SHP77 treated with DMSO at 0.1 percent for 48 hours (cell line): ENCODE measurements at places on chromosomes 12 and 14.

GRCh38 chr14:74245292-74245691 lies 6.0 kb downstream of the VSX2 start:
- DNase-seq: no peak

DNA sequence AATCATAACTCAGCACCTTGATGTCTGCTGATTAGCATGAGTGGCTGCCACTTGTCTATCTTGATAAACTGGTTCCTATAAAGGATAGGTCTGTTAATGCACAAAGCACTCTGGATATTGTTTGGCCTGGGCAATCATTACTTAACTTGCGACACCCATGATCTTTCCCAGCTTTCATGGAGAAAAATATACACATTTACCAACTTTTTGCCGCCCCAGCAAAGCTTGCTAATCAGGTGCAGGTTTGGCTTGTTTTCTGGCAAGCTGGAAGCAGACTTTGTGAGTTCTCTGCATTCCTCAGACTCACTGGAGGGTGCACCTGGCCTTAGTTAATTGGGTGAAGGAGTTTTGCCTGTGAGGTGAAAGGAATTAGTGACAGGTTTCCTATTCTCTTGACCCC lies 1126.4 kb upstream of the FLRT2 start:
- DNase-seq: no peak

- no peak for DNase-seq
These were observed 279.7 kb upstream of the SOX5 start for GRCh38 chr12:24229031-24229700.

- DNase-seq: no peak
These were observed 938.4 kb upstream of the ATXN7L3B start for GRCh38 chr12:73599268-73599667.

- DNase-seq: no peak
These were observed 146.3 kb downstream of the CAND1 start for GRCh38 chr12:67415473-67415872.

GRCh38 chr12:76927170-76927784 lies 48.5 kb upstream of the CSRP2 start:
- DNase-seq: no peak

- DNase-seq: no peak
These were observed 32.0 kb upstream of the CFAP54 start for GRCh38 chr12:96457191-96457930.

DNA sequence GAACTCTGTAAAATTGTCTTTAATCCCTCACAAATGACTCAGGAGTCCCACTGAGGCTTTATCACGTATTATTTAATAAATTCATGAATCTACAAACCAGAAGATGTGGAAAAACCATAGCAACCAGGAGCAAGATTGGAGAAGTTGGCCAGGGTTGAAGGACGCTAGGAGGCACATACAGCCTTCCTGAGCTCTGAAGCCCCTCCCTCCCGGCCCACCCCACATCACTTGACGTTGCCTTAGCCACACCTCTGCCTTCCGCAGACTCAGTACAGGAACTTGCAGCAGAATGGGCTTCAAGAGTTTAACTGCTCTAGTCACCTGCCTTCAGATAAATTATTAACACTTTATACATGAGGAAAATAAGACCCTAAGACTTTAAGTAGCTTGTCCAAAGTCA lies 33.9 kb downstream of the SLC35F4 start:
- no peak for DNase-seq

- DNase-seq: no peak
These were observed 28.8 kb downstream of the RPGRIP1 start for GRCh38 chr14:21308479-21309237.

DNA sequence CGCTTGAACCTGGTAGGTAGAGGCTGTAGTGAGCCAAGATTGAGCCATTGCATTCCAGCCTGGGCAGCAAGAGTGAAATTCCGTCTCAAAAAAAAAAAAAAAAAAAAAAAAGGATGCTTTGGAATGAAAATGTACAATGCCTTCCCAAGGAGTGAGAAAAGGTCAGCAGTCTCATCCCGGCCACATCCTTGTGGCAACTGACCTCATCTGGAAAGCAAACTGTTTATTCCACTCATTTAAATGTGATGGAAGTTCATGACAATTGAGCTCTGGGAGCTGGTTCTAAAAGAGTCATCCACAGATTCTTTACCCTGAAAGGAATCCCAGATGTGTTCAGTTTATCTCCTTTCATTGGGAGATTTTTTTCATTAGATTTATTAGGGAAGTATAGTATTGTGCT lies 19.4 kb upstream of the LIMA1 start:
- no peak for DNase-seq

DNA sequence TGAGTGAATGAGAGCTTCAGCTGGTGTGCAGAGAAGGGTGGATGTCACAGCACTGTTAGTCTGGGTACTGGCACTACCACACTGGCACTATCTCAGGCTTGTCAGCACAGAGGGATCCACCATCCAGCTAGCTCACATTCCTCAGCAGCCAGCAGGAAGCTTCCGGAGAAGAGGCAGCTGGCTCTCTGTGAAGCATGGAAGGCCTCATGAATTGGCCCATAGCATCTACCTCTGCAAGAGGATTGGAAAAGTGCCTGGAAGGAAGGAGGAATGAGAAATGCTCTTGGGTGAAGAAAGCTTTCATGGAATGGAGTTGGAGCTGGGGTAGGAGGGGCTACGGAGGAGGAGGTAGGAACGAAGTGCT lies 9.9 kb downstream of the KRT83 start:
- DNase-seq: no peak

DNA sequence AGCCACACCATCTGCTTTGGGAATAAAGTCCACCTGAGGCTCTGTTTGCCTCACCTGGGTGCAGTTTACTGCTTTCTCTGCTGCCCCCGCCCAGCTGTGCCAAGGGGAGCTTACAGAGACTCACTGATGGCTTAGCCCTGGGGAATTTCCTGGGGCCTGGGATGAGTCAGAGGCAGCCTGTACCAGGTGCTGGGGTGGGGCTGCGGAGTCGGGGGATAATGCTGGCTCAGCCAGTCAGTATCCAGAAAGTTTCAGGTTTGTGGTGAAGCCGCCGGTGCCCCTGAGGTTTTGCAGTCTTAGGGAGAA lies 22.3 kb downstream of the PLEKHG3 start:
- DNase-seq: no peak

- no peak for DNase-seq
These were observed 218.9 kb upstream of the CDKN3 start for GRCh38 chr14:54177641-54178621.

GRCh38 chr14:98085751-98086150 lies 1186.2 kb downstream of the BCL11B start:
- no peak for DNase-seq

- DNase-seq: no peak
These were observed 50.4 kb downstream of the ATG14 start for GRCh38 chr14:55361190-55361589.

DNA sequence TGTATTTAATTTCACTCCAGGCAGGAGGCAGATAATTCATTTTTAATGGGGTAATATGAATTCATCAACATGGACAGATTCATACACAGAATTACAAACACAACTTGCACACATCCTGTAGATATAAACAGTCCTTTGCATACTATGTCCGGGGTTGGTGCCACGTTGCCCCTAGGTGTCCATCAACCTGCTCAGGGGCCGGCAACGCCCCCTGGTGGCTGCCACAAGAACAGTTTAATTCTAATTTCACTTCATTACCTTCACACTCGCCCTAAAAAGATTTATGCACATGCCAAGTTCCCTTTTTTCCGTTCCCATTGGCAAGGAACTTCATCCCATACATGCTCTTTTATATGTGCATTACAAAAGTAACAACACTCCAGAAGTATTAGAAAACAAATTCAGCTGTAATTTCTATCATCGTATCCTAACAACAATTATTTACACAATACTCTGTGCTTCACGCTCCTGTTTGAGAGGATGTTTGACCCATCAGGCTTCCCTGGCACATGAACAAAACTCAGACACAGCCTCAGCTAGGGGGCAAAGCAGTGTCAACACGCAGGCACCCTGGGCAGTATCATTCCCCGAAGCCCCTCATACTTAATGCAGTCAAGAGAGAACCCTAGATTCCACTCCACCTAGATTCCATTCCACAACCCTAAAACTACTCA lies 15.5 kb downstream of the MANSC1 start:
- DNase-seq: peak; percentile 15

- DNase-seq: no peak
These were observed 2.2 kb downstream of the SCNN1A start for GRCh38 chr12:6373022-6373787.

- no peak for DNase-seq
These were observed 26.5 kb downstream of the CD9 start for GRCh38 chr12:6226679-6227051.

DNA sequence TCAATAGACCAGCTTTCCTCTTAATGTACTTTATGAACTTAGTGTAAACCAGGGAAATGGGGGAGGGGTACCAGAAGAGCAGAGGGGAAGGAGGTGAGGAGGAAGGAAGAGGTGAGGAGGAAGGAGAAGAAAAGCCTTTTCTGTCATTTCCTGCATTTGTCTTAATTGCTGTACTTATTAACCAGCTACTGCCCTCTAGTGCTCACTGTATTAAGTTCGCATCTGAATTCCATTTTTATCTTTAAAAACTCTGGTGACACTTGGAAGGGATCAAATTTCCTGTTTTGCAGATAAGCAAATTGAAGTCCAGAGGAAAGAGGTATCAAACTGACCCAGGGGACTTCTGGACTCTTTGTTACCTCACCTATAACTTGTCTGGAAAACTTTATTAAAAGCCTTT lies 22.2 kb downstream of the MANSC1 start:
- DNase-seq: peak; percentile 4

DNA sequence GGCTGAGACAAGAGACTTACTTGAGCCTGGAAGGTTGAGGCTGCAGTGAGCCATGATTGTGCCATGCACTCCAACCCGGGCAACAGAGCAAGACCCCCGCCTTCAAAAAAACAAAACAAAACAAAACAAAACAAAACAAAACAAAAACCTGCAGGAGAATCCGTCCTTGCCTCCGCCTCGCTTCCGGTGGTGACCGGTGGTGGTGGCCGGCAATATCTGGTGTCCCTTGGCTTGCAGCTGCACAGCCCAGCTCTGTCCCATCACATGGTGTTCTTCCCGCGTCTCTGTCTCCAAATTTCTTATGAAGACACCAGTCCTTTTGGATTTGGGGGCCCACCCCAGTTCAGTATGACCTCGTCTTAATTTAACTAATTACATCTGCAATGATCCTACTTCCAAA lies 10.0 kb downstream of the SMIM41 start:
- DNase-seq: no peak

DNA sequence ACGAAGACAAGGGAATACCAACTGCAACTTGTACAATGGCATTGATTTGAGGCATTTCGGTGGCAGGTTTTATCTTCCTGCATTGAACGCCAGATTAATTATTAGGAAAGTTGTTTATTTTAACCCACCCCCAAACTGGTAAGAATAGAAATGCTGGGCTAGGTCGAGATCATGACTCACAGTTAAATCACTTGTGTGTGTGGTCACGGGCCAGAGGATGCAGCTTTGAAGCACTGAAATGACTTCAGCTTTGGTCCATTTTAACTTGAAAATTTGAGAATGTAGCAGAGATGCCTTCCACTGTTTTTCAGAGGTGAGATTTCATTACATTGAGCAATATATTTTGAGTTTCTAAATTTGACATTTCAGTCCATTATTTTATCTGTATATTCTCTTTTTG lies 23.6 kb upstream of the KCNH3 start:
- no peak for DNase-seq

GRCh38 chr12:103561174-103561573 lies 25.9 kb upstream of the STAB2 start:
- no peak for DNase-seq

DNA sequence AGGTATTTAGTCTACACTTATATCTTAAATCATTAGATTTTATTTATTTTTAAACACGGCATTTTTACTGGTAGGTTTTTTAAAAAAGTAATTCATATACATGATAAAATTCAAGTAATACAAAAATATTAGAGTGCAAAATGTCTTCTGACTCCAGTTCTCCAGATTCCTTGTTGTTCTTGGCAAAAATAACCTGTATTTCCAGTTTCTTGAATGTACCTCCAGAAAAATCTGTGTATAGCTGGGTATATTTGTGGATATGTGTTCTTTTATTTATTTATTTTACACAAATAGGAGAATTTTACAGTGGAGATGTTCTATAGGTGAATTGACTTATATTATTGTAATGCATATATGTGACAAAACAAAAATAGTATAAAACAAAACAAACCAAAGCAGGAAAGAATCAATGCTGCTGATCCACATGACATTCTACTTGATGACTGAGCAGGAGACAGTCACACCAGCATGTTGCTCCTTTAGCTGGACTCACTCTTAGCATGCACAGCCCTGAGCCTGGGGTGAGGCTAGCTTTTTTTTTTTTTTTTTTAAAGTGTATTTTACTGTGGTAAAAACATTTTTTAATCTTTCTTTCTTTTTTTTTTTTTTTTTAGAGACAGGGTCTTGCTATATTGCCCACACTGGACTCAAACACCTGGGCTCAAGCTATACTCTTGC lies 42.2 kb upstream of the SLC38A2 start:
- no peak for DNase-seq

- no peak for DNase-seq
These were observed 107.1 kb upstream of the ARID2 start for GRCh38 chr12:45622210-45622937.

GRCh38 chr12:47088021-47088944 lies 8.5 kb upstream of the AMIGO2 start:
- DNase-seq: peak; percentile 92

- no peak for DNase-seq
These were observed 7.6 kb upstream of the UNC119B start for GRCh38 chr12:120702637-120703036.

DNA sequence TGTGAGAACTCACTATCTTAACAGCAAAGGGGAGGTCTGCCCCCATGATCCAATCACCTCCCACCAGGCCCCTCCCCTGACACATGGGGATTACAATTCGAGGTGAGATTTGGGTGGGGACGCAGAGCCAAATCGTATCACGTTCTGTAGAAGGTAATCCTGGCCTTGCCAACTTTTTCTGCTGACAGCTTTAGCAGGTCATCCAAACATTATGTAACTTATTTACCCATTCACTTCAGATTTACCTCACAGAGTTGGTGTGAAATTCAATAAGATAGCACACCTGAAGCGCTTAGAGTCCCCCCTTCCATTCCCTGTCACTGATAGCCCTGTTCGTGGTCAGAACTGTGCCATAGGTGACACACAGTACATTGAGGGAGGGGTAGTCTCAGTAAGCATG lies 219.1 kb downstream of the FBXL14 start:
- DNase-seq: no peak

DNA sequence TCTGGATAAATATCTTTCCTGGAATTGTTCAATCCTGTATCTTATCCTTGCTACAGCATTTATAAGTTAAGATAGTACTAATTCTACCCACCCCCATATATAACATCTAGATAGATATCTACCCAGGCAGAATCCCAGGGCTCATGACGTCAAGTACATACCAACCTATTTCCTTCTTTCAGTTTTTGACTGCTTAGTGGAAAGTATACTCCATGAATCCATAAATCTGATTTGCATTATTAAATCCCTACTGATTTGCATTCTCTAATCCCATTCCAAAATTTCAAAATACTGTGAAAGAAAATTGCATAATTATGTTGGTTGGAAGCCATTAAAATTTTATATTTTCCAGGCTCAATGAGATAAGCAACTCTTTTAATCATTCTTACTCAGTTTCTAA lies 111.7 kb downstream of the KITLG start:
- DNase-seq: no peak
